Smooth muscle cell of bladder (primary cell): ENCODE measurements at places on chromosomes 11 and 22. TPM values are rescaled to one million over a fixed set of nuclear protein-coding genes. Genes with fewer than 3 reads are reported as not detected.

OR4S1 gene
- total RNA-seq = not detected in 2 replicates

OR52I1 gene
- not detected in 2 replicates for total RNA-seq

TPBGL gene
- total RNA-seq = under 0.01 TPM in 1 of 2 replicates, not detected in the other

C1QTNF5 gene
- total RNA-seq = 17.5 and 34.5 TPM in 2 replicates

ASCL2 gene
- not detected in 2 replicates for total RNA-seq

CRYBB3 gene
- not detected in 2 replicates for total RNA-seq

FXYD2 gene
- total RNA-seq = not detected in 2 replicates

OR8K3 gene
- total RNA-seq = not detected in 2 replicates

ZNF214 gene
- 6.7 and 6.8 TPM in 2 replicates for total RNA-seq

ACCS gene
- 8.7 and 15.7 TPM in 2 replicates for total RNA-seq

SLC25A45 gene
- total RNA-seq = 1.6 and 1.9 TPM in 2 replicates

PATE2 gene
- not detected in 2 replicates for total RNA-seq

HEPHL1 gene
- 0.14 TPM in 1 of 2 replicates, not detected in the other for total RNA-seq

PRRG4 gene
- total RNA-seq = under 0.01 and 0.09 TPM in 2 replicates
